ENCODE measurements at places on chromosomes 11 and 22.

- no peak for DNase-seq
These were observed 31.5 kb upstream of the RAB38 start for GRCh38 chr11:88206751-88207150.

GRCh38 chr22:39152511-39153219, at the start of gene CBX7:
Gene CBX7 (minus strand): TSS chr22:39152680. CDS start chr22:39152444, 236 bp downstream.
- DNase-seq, result peak; percentile 88

DNA sequence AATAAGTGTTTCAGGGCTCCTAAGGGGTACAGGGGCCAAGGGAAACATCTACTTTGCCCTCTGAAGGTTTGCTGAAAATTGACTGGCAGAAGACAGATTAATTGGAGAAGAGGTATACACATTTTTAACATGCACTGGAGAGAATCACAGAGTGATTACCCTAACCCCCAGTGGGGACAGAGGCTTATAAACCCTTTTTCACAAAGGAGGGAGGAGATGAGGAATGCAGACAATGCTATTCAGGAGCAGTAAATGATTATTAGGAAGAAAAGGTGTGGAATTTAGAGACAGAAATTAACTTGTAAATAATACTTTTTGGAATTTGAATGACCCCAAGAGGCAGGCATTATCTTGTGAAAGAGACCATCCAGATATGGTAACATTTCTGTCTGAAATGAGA, 582.4 kb upstream of the B3GAT1 start:
- no peak for DNase-seq

- no peak for DNase-seq
These were observed 13.5 kb upstream of the MTMR2 start for GRCh38 chr11:95937358-95937757.

DNA sequence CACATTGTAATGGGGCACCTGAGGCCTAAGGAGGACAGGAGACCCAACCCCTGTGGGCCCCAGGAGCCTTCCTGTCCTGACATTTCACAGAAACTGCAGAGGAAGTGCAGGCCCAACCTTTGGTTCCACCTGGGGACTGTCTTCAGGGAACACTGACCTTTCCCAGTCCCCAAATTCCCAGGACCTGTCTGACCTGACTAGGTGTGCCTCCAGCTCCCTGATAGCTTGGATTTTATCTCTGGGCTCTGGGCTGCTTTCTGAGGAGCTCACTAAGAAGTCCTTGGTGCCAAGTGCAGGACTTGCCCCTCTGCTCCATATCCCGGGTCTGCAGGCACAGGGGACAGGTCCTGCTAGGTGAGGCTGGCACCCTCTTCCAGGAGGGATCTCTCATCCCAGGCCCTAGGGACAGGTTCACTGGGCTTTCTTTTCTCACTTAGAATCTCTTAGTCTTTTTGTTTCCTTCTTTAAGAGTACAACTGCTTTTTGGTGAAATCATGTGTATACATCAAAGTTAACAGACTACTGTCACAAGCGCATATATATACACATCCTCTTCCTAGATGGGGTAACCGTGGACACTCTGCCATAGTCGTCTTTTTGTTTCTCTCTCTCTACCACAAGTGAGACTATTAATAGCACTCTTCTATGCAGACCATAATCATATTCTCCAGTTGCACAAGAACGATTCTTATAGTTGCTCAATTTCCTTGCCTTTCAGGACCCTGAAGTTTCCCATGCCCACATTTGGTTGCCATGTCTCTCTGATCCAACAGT, 72.0 kb upstream of the IGLL5 start:
- DNase-seq, result no peak

DNA sequence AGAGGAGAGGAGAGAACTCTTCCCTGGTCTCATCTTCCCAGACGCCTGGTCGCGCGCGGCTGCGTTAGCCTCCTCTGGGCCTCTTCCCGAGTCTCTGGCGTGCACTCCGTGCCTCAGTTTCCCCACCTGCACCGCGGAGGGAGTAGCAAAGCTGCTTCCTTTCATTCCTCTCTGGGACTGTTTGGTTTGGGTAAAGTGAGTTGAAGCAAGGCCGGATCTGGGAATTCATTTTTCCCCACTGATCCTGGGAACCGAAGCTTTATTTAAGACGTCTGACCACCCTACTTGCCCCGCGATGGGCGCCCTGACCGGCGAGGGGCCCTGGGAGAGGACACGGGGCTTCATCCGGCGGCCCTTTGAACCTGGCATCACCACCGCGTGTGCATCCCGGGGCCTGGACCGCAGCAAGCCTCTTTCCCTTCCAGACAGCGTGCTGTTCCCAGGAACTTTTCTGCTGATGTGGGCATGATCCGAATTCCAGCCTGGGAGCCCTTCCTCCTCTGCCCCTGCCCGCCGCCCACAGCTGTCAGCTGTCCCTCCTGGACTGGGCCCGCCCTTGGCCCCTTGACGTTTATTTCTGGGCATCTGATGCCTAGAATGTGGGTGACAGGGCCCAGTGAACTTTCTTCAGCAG, 758 bp downstream of the LDLRAD3 start:
- peak; percentile 13 for DNase-seq

GRCh38 chr11:16959602-16960001, 54.6 kb downstream of the PLEKHA7 start:
- no peak for DNase-seq

DNA sequence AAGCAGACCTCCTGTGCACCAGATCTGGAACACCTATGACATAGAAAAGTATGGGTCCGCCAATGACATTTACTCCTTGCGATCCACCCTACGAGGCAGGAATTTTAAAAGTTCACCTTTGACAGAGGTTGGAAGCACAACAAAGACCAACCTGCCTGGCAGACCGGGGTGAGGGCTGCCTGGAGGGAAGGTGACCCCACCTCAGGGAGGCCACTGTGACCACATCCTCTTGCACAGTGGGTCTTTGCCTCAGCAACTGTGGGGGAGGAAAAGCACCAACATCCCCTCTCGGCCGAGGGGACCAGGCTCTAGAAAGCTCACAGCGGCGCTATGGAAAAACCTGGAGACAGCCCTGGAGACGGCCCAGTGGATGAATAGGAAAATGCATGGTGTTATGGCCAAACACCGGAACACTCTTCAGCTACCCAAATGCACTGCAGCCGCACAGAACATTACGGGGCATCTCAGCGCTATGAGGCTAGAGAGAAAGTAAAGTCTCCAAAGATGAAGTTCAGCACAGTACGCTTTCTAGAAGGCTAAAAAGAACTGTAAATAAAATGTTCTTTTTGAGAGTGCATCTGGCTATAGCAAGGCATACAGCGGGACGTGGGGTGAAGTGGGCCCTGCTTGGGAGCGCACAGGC, 1.8 kb upstream of the SHISAL1 start:
- no peak for DNase-seq

DNA sequence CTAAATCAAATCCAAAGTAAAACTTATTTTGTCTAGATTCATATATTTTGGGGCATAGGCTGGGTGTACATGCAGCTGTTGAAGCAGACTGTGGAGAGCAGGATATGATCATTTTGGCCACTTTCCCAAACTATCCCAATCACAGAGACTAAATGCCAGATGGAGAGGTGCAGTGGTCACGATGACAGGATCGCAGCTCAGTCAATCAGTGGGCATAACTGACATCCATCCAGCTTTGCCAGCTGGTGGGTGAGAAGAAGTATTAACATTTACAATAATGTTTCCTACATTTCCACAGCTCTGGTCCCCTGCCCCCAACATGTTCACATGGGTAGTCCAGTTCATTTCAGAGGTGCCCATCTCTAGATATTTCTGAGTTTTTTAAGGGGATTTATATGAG, 255.5 kb upstream of the SESN3 start:
- no peak for DNase-seq

DNA sequence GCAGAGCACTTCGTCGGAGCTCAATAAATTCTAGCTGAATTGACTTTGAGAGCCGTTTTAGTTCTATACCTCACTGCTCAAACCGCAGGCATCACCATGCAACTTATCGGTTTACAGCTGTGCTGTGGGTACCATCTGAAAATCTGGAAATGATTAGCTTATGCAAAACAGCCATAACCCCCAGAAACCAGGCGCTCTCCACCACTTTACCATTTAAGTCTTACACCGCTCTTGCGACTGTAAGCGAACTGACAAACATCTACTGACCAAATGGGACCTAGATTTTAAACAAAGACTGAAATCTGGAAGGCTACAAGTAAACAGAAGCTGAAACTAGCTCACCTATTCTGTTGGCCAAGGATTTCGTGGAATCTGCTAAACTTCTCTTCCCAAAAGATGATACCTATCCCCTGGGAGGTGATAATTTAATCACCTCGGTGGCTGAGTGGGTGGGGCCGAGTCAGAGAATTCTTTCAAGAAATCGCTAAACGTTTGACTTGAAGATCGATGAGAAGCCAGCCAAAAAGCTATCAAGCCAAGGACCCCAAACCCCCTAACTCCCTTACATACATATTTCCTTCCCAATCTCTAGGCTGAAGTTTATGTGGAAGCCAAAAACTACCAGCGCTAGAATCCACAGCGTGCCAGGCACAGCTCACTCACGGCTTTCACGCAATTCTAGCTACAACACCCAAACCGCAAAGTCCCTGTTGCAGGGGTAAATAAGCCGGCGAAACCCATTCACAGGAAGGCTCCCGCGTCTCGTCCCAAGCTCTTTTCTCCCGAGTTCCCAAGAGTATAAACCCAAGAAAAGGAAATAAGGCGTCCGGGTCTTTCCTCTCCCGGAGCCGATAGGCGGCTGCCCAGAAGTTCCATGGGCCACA, 644 bp downstream of the SPTY2D1 start:
- DNase-seq, result no peak

GRCh38 chr11:119181677-119182412, 3.4 kb upstream of the NHERF4 start:
- no peak for DNase-seq

DNA sequence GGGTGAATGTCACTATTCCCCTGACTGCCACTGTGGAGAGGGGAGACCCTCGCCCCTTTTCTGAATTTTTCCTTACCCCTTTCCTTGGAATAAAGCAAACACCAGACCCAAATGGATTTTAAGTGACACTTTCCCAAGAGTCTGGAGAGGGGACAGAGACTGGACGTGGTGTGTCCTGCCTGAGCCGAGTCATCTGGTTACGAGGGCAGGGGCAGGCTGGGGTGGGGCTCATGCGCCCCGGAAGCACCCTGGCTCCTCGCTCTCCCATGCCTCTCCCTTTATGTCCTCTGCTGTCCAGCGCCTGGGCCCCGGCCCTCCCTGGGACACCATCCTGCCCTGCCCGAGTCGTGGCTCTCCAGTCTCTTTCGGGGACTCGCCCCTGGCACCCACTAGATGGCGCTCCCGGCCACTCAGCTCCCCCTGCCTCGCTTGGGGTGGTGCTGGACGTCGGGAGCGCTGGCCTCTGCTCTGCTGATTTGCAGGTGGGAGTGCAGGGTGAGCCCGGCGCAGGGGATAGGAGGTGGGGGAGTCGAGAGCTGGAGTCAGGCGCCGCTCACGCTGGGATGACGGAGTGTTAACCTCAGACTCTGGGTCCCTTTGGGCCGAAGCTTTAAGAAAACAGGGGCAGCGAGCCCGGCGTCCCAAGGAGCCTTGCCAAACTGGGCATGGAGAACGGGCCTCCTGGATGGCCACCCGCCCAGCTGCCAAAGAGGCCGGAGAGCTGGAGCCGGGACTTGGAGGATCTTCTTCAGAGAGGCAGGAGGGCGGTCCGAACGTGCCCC, 89.8 kb downstream of the RPS6KA4 start:
- DNase-seq, result peak; percentile 85

GRCh38 chr11:115255006-115255762, 249.0 kb downstream of the CADM1 start:
- DNase-seq, result no peak
